ENCODE measurements at places on chromosomes 5 and 9.

DNA sequence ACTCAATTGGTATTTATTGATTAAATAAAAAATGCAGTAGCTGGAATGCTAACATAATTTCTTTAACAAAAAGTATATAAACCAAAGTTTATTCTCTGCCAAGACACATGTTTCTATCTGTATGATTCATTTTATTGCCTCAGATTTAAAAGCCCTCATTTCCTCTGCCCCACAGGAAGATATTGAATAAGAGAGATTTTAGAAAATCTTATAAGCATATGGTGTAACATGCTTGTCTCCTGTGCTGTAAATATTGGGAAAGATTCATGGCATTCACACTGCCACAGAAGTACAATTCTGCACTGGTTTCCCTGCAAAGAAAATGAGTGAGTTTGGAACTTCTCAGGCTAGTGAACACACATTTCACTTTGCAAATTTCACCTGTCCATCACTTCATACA is 134.9 kb upstream of the FBXL7 start:
- no peak for DNase-seq

DNA sequence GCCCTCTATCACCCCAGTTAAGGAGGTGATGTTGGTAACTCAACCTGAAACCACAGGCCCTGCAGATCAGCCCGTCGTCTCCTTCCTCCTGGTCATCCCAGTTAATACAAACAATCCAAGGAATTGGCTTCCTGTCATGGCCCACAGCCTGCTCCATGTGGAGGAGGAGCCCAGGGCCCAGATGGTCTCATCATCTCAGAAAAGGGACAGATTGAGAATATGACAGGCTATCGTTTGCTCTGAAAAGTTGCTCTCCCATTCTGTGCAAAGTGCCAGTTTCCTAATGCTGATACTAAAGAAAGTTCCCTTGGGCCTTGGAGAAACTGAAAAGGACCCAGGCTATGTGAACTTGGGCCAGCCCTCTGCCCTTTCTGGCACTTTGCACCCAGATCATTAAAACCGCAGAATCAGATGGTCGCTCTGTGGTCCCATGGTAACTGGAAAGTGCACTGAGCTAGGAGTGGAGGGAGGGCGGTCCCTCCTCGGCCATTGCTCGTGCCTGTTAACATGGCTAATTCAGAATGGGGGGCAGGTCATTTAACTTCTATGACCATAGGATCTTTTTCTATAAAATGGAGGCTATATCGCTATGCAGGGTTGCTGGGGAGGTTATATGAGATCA is 675 bp upstream of the SPAAR start:
- DNase-seq, result no peak

DNA sequence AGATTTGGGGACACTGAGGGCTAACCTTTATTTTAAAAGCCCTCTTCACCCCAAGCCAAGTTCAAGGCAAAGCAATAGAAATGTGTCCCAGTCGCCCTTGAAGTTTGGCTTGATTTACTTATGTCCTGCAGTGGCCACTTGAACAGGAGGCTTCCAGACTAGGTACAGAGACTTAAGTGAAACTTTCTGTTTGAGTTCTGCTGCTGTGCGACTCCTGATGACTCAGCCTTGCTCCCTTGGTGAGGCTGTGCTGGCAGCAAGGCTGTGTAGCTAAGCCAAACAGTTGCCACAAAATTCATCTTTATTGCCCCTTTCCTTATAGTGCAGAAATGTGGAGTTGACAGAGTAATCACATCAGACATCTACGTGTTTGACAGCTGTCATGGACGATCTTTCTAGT is 68.8 kb upstream of the NTRK2 start:
- DNase-seq, result no peak

DNA sequence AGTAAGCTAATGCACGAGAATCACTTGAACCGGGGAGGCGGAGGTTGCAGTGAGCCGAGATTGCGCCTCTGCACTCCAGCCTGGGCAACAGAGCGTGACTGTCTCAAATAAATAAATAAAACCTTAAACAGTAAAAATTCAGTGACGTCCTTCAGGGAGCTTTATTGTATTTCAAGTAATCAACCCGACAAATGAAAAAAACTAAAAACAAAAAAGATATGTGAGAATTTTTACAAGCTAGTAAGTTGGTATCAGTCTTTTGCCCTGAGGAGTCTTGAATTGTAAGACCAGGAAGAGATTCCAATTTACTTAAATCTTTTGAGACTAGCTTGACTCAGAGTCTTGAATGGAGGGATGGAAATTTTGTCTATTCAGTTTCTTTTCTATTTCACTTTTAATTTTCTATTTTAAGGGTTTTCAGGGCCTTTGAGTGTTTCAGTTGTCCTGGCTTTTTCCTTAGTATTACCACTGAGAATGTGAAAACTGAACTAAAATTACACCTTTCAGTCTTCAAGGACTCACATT is 126.0 kb upstream of the DHFR start:
- no peak for DNase-seq

DNA sequence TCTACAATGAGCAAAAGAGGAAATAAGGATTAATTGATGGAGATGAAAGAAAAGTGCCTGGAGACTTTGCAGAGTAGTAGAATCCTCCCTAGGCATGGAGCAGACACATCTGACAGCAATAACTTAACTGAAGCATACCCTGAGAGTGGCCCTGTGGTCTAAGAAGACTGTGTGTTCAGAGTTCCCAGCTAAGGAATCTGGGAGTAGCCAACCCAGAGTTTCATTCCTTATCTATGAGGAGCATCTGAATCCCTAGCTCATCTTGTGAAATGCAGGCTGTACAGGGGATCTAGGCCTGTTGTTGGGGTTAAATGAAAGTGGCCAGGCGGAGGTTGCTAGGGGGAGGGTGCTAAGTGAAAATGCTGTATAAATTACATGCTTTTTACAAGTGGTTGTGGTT is 233.1 kb upstream of the FBXL7 start:
- DNase-seq, result no peak

- no peak for DNase-seq
Observed at GRCh38 chr9:107227774-107228173, 55.3 kb upstream of the RAD23B start.

GRCh38 chr9:8156346-8156745 is 356.8 kb upstream of the DMAC1 start:
- no peak for DNase-seq

GRCh38 chr9:132937463-132937901 is 6.9 kb downstream of the TSC1 start:
- no peak for DNase-seq

GRCh38 chr5:105230516-105231157 is 1668.0 kb upstream of the NUDT12 start:
- DNase-seq, result no peak

DNA sequence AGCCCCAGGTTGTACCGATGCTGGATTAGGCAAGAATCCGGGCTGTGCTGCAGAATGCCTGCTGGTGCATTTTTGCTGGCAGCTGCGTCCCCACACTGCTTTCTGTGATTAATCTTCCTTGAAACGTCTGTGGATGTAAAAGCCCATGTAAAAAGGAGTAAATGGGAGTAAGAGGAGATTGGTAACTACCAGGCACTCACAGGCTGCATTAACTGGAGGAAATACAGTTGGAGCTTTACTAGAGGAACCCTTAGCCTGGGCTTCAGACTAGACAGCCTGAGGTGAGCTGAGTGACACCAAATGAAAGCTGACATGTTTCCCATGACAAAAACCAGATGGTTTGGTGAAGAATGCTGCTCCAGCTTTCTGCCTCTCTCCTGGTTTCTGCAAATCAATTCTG is 190.4 kb upstream of the GAS1 start:
- DNase-seq, result no peak

- DNase-seq, result no peak
Observed at GRCh38 chr9:127300886-127301447, 36.4 kb downstream of the GARNL3 start.

DNA sequence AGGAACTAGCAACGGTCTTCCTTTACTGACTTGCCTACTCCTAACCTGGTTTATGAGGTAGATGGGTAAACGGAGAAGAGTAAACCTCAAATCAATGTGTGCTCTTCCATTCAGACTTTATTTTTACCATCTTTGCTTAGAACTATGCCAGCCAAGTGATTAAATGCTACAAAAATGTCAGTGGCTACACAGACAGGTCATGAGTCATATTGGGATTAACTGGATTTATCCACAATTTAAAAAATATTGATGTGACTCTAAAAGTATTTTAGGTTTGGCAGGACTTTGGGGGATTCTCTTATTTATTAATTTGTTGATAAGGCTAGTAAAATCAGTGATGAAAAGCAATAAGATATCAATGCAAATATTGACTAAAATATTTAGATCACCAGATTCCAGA is 275.0 kb downstream of the PLK2 start:
- DNase-seq, result no peak

DNA sequence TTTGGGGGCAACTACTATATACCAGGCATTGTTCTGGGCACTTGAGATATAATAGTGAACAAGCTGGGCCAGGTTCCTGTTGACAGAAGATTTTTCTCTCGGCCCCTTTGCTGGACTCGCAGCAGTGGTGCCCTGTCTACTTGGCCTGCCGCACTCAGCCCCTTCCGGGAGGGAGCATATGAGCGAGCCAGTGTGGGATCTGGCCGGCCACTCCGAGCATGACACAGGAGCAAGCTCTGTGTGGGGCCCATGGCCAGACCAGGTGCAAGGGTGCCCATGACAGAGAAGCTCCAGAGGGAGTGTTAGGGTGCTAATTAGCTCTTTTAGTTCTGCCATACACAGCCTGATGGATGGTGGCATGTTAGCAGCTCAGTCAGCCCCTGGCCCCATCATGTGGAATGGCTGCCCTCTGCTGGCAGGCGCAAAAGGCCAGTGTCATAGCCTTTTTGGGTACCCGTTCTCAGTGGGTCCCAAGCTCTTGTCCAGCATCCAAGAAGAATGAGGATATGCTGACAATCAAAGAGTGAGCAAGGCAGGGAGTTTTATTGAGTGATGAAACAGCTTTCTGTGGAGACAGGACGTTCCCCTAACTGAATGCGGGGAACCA is 9.3 kb upstream of the KIF4B start:
- peak; percentile 17 for DNase-seq

GRCh38 chr9:126232461-126232860 is 94.2 kb upstream of the MVB12B start:
- DNase-seq, result no peak

DNA sequence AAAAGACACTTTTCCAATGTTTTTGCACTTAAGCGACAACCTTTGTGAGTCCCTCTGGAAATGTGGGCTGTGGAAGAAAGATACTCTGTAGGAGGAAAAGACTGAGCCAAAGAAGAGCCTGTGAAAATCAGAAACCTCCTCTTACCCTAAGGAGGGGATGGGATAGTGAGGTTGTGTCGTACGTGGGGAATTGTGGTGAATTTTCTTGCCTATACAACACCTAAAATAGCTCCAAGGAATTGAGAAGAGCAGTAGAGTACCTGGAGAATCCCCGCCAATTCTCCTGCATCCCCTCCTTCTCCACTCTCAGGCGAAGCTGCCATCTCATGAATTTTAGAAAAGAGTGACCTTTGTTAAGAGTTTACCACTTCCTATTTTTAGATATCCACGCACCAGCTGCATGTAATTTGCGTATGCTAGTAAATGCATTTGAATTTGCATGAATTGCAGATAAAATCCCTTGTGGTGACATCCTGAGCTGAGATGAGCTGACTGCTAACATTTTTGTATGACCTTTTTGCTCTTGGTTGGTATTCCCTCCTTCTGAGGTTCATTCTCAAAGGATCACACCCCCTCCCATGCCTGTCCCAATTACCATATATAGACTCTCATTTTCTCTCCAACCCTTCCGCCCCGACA is 147.2 kb downstream of the PCSK5 start:
- no peak for DNase-seq

- no peak for DNase-seq
Observed at GRCh38 chr9:72875221-72875620, 77.6 kb downstream of the ALDH1A1 start.

GRCh38 chr5:129563585-129563984 is 103.5 kb downstream of the ADAMTS19 start:
- DNase-seq, result no peak

DNA sequence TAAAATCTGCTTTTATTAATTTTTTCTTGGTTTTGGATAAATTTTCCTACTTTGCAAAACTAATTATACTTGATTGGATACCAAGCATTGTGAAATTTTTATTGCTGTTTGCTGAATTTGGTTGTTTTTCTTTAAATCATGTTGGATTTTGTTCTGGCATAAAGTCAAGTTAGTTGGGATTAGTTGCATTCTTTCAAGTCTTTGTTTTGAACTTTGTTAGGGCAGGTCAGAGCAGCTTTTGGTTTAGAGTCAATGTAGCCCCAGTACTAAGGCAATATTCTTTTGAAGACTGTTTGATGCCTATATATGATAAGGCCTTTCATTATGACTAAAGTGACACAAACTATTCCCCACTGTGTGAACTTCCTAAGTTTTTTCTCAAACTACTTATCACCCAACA is 531.1 kb downstream of the RASEF start:
- DNase-seq, result no peak

GRCh38 chr5:32130865-32131264 is 43.3 kb downstream of the GOLPH3 start:
- DNase-seq, result no peak

DNA sequence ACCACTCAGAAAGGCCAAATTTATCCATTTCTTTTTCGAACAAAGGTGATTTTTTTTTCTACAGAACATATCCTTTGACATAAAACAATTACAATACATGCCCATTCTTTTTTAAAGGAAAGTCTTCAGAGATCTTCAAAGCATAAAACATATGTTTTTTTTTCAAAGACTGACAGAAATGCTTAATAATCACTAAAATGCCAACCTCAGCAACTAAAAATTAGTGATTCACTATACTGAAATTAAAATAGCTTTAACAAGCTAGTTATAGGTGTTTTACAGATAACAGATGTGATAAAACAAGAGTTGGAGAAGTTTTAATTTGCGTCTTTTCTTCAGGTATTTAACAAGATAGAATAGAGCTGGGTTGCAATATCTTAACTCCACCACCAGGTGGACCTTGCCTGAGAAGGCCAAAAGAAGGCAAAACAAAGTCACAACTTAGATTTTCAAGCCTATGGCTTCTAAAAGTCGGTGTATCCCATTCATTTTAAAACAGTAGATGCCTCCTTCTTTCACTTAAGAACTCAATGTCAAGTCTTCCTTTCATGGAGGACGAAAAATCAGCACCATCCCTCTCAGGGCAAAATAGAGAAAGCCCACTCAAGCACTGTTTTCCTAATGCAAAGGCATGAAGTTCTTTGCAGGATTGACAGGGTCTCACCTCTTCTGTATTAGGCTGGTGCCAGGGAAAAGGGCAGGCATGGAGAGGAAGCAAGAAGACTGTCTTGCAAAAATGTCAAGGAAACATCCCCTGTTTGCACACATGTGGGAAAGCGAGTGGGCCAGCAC is 31.1 kb upstream of the CPLX2 start:
- no peak for DNase-seq

Data from stimulated activated CD4-positive, alpha-beta T cell treated with anti-CD3 and anti-CD28 coated beads, Interleukin-12 subunit alpha, Interleukin-12 subunit beta, amount 100 ng/mL, for 48 hours (primary cell).